ENCODE measurements at places on chromosomes 4 and X.

DNA sequence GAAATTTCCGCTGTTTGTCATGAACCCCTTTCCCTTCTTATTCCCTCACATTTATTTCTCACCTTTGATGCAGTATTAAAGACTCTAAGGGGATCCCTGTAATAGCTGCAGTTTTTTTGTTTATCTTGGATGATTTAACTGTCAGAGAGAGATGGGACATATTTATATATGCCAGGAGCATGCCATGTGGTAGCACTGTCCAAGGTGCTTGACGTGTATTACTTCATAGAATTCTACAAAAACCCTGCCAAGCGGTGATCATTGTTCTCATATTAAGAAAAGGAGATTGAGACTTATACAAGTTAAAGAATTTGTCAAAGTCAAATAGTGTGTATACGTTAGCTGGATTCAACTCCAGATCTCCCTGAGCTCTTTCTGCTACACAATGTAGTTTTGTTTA is 78.2 kb downstream of the SPRY1 start:
- no peak for DNase-seq

- no peak for DNase-seq
These were observed 32.2 kb upstream of the PROM1 start for GRCh38 chr4:16116019-16116418.

DNA sequence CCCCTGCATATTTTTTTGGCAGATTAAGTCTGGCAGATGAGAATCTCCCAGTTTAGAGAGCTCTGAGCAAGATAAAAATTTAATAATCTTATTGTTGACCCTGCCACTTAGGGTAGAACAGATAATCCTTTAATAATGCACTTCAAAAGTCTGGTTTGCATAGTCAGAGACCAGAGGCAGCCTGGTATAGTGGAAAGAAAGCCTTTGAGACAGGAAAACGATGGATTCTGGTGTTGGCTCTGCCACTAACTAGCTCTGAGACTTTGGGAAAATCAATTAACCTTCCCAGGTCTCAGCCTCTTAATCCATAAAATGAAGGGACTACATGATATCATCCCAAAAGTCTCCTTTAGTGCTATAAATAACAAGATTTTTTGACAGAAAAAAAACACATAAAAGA is 824.5 kb downstream of the STIM2 start:
- DNase-seq, result no peak

DNA sequence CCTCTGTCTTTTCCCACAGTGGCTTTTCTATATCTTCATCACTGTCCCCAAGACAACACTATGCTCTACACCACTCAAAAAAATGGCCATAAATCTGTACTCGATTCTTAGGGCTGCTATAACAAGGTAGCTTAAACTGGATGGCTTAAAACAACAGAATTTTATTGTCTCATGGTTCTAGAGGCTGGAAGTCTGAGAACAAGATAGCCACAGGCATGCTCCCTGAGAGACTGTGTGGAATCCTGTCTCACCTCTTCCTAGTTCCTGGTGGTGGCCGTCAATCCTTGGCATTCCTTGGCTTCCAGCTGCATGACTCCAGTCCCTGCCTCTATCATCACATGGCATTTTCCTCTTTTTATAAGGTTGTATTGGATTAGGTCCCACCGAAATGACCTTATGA is 70.7 kb upstream of the DCLK2 start:
- DNase-seq, result no peak

- DNase-seq, result peak; percentile 32
These were observed 52.0 kb upstream of the HS3ST1 start for GRCh38 chr4:11480683-11481082.

DNA sequence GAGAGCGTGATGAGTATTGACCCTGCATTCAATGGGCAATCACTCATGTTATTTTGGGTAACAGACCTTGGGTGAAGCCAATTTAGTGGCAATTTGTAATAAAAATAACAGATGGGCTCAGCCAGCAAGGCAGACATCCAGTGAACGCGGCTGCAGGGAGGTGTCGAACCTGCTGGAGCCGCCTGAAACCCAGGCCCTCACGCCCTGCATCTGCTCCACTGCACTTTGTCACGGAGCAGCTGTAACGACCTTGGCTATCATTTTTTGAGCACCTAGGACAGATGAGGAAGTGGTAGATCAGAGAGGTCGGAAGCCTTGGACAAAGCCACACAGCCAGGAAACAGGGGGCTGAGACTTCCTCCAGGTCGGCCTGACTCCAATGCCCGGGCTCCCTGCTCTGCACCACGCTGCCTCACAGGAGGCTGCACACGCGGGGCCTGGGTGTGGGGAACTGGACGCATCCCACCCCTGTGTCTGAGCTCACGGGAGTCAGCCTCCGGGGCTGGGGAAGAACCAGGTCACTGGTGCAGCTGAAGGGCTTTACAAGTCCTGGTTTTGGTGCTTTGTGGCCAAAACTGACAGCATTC is 19.4 kb downstream of the HMX1 start:
- no peak for DNase-seq

GRCh38 chr4:137032222-137032621 is 500.1 kb downstream of the PCDH18 start:
- DNase-seq, result no peak

DNA sequence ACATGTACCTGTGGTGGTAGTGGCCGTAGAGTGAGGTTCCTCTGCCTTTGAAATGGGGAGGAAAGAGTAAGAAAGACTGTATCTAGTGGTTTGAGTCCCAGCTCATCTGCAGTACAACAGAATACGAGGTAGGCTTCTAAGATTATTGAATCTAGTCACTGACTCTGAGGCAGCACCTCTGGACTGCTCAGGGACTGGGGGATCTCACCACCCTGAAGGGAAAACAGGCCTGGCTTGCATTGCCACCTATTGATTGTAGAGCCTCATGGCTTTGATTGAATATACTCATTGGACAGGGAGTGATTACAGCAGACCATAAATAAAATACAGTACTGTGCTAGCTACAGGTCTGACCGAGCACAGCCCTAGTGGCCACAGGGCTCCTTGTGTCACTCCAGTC is 50.5 kb downstream of the GPR174 start:
- DNase-seq, result no peak

- no peak for DNase-seq
These were observed 54.5 kb upstream of the FBXW7 start for GRCh38 chr4:152590179-152591031.

- peak; percentile 6 for DNase-seq
These were observed 19.4 kb downstream of the SPRY1 start for GRCh38 chr4:123415977-123416376.

DNA sequence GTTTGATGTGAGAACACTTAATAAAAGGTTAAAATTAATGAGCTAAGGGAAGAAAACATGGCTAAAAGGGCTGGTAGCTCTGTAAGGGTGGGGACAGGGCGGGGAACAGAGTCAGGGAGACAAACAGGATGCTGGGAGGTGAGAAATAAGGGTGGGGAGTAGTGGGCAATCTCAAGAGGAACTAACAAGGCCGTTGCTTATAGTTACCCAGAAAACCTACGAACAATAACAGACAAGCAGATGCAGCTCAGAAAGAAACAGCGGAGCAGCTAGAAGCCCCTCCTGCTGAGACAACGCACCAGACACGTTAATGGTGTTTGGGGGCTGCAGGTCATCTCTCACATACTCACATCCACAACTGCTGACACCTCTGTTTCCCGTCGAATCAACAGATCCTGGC is 9.7 kb upstream of the KLF3 start:
- peak; percentile 67 for DNase-seq

DNA sequence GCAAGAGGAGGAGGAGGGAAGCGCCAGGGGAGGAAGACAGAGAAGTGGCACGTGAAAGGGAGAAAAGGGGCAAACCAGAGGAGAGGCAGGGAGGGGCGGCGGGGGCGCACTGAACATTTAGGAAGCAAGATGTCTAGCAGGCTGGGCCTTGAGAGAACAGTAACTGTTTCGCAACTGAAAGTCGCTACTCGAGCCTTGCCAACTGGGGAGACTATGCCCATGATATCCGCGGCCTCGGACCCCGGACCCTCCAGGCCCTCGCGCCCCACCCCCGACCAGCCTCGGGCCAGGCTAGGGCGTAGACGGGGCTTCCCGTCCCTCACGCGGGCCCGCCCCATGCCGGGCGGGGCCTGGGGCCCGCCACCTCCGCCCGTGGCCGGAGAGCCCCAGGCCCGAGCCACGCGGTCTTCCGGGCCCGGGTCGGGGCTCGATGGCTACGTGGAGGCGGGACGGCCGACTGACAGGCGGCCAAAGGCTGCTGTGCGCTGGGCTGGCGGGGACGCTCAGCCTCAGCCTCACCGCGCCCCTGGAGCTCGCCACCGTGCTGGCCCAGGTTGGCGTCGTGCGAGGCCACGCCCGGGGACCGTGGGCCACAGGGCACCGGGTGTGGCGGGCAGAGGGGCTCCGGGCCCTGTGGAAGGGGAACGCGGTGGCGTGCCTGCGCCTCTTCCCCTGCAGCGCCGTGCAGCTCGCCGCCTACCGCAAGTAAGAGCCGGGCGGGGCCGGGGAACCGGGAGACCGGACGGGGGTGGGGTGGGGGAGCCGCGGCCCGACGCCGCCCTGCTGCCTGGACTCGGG is at the start of gene SLC25A43:
TSS of gene SLC25A43 (plus strand) at position 363 of the 798 bp plus-strand sequence. CDS start at position 431, 68 bp downstream.
- DNase-seq, result peak; percentile 4
